Fibroblast of skin of right quadriceps (primary cell): ENCODE measurements at places on chromosomes 5 and 9.

GRCh38 chr9:113536483-113537228 is 73.1 kb downstream of the RGS3 start:
- DNase-seq = no peak

- DNase-seq = no peak
Measured at GRCh38 chr5:81167078-81167477, 66.0 kb upstream of the CKMT2 start.

DNA sequence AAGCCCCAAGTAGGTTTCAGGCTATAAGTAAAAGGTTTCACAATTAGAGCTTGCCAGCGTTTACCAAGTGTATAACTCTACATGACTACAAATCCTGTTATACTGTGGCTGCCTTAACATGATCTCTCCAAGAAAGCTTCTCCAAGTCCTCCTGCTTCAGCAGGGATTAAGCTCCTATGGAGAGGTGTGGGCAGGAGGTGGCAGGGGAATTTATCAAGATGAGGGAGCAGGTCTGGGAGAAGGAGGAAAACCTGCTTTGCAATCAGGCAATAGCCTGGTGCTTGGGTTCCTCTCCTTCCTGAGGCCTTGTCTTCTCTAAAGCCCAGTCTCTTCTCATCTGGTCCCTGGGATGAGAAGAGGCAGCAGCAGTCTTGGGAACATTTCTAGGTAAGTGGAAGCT is 135.2 kb downstream of the TSSK1B start:
- no peak for DNase-seq

DNA sequence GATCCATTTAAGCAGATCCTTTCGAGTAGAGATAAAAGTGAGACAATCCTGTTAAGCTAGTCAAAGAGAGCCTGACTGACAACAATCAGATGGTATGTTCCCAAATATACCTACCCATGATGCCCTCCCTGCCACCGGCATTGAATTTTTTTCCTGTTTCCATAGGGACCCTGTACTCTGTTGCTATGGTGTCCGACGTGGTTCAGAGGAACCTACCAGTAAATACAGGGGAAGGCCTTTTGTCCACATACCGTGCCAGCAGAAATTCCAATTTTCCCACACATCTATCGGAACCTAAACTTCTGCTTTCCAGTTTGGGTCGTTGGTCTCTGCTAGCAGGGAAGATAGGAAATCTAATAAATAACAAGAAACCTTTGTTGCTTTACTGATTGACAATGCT is 64.7 kb downstream of the MEGF10 start:
- DNase-seq = no peak

DNA sequence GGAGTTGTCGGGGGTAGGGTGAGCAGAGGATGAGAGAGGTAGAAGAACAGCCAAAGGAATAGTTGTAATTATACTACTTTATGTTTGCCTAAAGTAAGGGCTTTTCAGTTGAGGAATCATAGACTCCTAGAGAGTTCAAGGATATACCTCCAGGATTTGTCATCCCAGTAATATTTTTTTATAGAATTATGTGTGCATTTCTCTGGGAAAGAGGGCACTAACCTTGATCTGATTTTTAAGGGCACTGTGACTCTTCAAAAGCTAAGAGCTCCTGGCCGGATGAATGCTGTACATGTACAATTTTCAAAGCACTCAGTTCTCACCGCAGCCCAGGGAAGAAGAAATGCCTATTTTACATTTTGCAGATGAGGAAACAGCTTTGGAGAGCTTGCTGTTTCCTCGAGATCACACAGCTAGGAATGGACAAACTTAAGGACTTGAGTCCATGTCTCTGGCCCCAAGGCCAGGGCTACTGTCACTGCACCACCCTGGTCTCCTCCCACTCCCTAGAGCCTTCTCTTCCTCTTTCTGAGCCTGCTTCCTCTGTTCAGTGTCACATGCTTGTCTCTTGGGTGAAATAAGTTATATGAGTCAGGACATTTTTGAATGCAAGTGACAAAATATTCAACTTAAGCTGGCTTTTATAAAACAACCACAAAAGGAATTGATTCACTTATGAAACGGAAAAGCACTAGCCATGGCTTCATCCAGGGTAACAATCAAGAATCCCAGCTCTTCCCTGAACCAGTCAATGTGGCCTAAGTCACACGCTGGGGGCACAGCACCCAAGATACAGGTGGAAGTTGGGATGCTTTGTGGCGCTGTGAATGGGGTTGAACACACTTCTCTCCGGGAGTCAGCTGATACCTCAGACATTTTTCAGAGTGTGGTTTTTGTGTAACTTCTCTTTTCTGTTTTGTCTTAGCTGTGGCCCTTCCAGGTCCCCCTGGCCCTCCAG is 45.7 kb upstream of the TGFBR1 start:
- DNase-seq = peak; percentile 52

DNA sequence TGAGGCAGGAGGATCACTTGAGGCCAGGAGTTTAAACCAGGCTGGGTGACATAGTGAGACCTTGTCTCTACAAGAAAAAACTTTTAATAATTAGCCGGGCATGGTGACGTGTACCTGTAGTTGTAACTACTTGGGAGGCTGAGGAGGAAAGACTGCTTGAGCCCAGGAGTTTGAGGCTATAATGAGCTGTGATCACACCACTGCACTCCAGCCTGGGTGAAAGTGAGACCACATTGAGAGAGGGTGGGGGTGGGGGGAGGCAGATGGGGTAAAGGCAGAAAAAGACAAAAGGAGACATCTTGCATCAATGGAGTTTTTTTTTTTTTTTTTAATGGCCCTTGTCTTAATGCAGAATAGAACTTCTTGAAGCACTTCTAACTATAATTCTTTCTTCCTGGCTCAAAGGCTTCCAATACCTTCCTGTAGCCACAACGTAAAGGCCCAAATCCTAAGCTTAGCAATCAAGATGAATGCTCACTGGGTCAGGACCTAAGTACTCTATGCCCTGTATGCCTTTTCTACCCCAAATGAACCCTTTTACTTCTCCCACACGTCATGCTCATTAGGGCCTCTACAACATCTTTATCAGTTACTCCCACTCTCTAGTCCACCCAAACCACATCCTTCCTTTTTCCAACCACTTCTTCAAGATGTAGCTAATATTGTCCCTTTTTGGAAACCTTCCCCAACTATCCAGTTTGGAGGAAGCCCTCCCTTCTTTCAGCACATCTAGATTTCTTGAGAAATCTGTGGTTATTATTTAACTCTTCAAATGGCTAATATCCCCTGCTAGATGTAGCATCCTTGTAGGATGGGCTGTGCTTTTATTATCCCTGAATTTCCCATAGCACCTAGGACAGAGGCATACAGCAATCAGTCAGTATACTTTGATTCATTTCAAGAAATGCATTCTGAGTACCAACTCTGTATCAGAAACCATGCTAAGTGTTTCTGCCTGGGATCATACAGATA is 40.8 kb downstream of the CSF2 start:
- DNase-seq = no peak

DNA sequence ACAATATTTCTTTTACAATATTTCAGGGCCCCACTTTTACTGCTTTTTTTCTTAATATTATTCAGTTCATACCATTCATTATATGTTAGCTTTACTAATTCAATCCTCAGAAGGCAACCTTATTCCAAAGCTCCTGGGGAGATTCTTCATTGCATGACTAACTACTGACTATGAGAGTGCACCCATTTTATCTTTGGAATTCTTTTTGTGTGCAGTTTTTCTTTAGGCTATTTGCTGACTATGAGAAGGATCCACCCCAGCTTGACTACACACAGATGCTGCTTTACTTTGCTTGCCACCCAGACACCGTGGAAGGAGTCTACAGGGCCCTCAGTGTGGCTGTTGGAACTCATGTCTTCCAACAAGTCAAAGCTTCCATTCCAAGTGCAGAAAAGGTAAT is 56.9 kb upstream of the IL7R start:
- peak; percentile 29 for DNase-seq
